ENCODE measurements at places on chromosomes 5 and 9. TPM values are rescaled to one million over a fixed set of nuclear protein-coding genes. Genes with fewer than 3 reads are reported as not detected.

Gene MARVELD2
- total RNA-seq = 0.31 TPM

Gene STRBP
- 11.8 TPM for total RNA-seq

Gene MEIKIN
- not detected for total RNA-seq

Gene ORM1
- 0.49 TPM for total RNA-seq

Gene GGTA1
- total RNA-seq = 9.9 TPM

Gene GABRA6
- not detected for total RNA-seq

Gene ASS1
- 59.9 TPM for total RNA-seq

Gene AUH
- 16.0 TPM for total RNA-seq

All from muscle of leg (tissue), 16 donors.